ENCODE measurements at places on chromosomes 7 and 10.
A peak's percentile ranks its signal among the peaks of the same experiment; 100 is the strongest.

DNA sequence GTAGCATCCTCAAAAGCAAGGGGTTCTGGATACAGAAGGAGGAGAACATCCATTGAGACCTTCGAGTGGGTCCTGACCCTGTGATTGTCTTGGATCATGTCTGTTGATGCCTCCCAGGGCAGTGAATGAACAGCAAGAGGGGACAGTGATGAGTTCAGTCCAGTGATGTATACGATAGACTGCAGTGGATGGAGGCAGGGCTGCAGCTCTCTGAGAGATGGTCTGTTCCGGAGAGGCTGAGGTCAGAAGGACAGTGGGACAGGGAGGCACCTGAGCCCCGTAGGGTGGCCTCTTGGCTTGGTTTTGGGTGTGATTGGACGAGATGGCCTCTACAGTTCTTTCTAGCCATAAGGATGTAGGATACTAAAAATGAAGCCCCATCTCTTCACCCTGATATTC lies 280.4 kb downstream of the CAMK1D start:
- DNase-seq = no peak

DNA sequence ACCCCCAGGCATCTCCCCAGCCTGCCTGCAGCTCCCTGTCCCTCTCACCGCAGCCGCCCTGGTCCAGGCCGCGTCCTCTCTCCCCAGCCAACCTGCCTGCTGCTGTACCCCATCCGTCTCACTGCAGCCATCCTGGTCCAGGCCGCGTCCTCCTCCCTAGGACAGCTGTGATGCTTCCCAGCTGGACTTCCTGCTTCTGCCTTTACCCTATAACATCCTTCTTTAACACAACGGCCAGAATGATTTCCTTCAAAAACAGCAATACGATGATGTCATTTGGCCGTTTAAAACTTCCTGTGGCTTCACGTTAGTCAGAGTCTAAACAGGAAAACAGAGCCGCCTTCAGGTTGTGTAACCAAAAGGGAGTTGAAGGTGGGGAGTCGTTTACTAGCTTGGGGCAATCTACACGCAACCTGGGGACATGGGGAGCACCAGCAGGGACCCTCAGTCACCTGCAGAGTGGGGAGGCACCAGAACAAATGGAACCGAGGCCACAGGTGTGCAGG lies 32.2 kb upstream of the ZFAND2A start:
- peak; percentile 52 for DNase-seq

- DNase-seq = peak; percentile 70
Measured at GRCh38 chr10:90930070-90930837, 9.4 kb upstream of the ANKRD1 start.

DNA sequence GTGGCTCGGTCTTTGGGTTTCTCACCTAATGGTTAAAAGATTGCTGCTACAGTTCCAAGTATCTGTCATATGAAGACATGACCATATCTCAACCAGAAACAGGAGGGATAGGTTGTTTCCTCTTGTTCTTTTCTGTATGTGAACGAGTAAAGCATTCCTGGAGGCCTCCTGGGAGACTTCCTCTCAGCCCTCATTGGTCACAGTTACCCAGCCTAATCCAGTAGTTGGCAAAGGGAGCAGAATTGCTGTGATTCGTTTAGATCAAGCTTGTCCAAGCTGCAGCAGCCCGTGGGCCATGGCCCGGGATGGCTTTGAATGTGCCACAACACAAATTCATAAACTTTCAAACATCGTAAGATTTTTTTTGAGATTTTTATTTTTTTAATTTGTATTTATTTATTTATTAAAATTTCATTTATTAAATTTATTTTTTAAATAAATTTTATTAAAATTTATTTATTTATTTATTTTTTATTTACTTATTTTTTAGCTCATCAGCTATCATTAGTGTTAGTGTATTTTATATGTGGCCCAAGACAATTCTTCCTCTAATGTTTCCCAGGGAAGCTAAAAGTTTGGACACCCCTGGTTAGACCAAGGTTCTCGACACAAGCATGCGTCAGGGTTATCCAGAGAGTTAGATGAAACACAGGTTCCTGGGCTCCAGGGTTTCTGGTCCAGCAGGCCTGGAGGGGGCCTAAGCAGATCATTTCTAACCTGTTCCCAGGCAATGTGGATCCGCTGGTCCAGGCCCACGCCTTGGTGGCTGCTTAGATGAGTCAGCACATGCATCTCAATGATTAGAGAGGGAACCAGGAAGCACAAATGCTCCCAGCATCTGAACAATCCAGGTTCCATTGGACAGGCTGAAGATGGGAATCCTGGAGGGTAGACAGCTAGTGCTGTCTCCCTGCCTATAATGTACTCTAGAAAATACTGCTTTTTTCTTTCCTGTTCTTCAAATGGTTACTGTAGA lies 25.6 kb downstream of the CDC123 start:
- no peak for DNase-seq

GRCh38 chr10:69783515-69783914 lies 18.2 kb upstream of the COL13A1 start:
- DNase-seq = no peak

- DNase-seq = no peak
Measured at GRCh38 chr10:109664554-109664953, 258.8 kb downstream of the XPNPEP1 start.

GRCh38 chr7:140915935-140916555 lies 8.7 kb downstream of the BRAF start:
- DNase-seq = no peak

DNA sequence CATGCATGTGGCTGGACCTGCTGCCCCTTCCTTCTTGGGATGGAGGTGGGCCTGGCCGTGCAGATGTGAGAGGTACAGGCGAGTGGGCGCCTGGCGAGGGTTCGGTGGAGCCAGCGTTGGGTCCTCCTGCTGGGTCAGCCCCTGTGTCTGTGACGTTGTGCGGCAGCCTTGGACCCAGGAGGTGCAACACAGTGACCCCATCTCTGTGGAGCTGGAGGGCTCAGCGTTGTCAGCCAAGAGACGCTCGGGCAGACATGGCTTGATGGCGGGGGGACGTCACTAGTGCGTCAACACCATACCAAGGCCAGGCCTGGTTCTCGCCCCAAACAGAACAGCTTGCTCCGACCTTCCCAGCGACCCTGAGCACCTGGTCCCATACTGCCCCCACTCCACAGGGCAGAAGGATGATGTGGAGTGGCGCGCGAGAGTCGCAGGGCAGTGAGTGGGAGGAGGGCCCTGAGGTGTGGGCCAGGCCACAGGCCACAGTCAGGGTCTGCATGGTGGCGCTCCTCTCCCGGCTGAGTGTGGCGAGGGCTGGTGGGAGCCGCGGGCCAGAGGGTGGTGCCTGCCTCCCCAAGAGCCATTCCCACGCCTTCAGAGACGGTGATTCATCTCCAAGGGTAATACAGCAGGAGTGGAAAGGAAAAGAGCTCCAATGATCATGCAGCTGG lies 184.4 kb downstream of the DNAJB6 start:
- DNase-seq = no peak

GRCh38 chr7:81498176-81498575 lies 271.7 kb downstream of the HGF start:
- DNase-seq = no peak

DNA sequence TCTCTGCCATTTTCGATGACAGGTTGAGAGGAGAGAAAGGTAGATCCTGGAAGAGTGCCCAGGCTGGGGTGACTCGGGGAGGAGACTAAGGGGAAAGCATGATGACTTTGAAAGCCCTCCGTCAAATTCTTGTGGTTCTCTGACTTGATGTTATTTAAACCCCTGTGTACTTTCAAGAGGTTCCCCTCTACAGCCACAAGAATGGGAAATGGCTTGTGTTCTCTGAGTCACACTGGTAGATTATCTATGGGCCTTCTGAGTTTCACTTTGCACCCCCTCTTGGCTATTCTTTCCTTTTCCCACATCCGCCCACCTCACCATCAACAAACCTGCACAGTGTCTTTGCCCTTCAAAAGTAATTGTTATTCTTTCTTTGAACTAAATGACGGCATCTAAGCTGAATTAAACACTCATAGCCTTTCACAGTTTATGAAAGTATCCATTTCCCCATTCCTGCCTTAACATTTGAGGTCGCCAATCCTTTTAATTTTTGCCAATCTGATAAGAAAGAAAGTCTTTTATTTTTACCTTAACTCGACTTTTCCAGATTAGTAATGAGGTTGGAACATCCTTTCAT lies 24.1 kb downstream of the PRF1 start:
- no peak for DNase-seq

GRCh38 chr10:128068398-128069285 lies 57.6 kb downstream of the MKI67 start:
- no peak for DNase-seq

- no peak for DNase-seq
Measured at GRCh38 chr10:90218846-90219245, 517.5 kb downstream of the KIF20B start.

DNA sequence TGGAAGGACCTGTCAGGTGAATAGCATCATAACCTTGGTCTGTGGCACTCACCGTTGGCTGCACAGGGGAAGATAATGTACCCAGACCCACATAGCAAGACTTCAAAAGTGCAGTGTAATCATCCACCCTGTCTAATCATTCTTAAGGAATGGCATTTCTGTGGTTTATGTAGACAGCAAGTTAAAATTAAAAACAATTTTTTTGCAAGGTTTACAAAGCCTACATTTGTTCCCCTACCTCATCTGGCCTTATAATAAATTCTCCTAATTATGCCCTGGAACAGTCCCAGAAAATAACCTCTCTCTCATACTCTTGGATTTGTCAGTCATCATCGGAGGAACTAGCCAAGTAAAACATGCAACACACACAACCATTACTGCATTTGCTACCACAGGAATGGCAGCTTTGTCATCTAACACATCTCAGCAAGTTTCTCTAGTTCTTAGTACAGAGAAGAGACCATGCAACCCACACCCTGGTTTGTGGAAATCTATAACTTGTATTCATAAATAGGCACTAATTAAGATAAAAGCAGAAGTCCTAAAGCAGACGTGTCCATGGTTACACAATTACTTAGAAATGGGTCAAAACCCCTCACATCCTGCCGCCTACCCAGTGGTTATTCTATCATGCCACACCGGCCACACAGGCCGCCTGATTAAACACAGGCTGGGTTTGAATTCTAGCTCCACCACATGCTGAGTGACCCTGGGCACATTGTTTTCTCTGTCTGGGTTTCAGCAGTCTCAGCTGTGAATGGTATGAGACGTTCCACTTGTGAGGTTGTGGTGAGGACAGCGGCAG lies 19.1 kb downstream of the ABLIM1 start:
- DNase-seq = no peak

DNA sequence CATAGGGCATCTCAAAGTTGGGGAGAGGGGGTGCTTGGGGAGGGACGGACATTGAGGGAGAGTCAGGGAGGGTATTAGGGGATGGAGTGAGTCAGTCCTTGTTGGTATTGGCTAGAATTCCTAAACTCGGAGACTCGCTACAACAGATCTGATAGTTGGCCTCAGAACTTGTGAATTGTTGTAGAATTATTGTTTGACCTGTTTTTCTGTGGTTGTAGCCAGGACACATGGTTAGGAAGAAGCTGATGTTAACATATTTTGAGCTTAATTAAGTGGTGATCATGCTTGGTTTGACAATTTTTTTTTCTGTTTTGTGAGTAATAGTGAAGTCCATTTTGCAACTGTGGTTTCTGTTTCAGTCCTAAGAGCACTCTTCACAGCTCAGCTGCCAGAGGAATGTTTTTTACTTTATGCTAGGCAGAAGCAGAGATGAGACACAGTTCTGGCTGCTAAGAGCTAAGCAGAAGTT lies 1190.3 kb upstream of the C7orf33 start:
- DNase-seq = no peak

DNA sequence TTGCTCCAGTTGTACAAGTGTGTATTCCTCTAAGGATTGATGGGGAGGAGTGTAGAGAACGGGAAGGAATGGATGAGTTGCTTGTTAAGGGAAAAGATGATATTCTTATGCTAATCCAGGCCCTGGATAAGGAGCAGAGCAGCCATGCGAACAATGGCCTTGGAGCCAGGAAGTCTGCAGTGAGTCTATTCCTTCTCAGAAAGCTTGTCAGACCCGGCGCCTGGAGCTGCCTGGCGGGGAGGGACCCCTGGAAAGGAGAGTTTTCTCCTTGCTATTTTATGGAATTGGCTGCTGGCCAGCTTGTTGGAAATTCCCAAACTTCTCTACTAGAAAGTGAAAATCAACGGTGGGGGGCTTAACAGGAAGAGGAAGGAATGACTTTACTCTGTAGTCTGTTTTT lies 89.1 kb downstream of the MMRN2 start:
- DNase-seq = peak; percentile 91

GRCh38 chr10:50972591-50972990 lies 87.2 kb upstream of the A1CF start:
- no peak for DNase-seq

DNA sequence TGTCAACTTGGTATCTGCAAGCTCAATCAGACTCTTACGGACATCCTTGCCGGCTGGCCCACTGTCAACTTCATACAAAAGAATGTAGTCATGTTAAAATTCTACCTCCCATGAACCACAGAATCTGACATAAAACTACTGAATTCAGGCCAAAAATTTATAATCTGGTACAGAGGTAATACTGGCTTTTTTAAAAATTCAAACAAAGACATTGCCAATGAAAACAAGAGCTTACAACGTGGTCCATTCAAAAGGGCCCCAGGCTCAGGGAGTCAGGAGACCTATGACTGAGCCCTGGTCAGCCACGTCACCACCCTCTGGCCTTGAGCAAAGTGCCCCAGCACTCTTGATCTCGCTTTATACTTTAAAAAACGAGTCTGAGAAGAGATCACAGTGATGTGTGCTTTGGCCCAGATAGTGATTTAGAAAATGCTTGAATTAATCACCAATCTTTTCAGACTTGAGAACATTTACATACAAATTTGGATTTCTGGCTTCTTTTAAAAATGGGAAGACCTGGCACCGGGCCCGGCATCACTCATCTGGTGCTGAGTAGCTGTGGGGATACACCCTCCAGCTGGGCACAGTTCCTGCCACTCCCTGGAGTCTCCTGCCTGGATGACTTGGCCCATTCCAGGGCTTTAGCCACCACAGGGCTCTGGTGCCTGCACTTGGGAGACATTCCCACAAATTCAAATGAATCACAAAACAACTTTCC lies 94.1 kb downstream of the PIP4K2A start:
- no peak for DNase-seq

GRCh38 chr10:118582511-118582910 lies 12.9 kb downstream of the PRLHR start:
- DNase-seq = no peak

DNA sequence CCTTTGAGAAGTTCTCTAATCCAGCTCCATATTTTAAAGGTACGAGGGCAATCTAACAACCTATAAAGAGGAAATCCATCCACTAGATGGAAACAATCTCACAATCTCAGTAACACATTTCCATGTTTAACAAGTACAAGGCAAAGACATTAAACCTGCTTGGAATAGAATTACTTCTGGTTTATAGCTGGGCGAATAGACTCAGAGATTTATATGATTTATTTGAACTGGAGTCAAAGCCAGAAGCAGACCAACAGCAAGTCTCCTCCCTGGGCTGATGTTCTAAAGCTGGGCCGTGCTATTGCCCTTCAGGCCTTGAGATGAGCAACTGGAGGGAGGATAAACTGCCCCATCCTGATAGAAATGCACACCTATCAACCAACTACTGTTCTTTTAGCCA lies 25.3 kb downstream of the SLC26A3 start:
- no peak for DNase-seq
